ENCODE measurements at places on chromosomes 3 and 15.
A peak's percentile ranks its signal among the peaks of the same experiment; 100 is the strongest.

- peak; percentile 14 for DNase-seq
Measured at GRCh38 chr3:1275495-1275894, 182.7 kb downstream of the CNTN6 start.

DNA sequence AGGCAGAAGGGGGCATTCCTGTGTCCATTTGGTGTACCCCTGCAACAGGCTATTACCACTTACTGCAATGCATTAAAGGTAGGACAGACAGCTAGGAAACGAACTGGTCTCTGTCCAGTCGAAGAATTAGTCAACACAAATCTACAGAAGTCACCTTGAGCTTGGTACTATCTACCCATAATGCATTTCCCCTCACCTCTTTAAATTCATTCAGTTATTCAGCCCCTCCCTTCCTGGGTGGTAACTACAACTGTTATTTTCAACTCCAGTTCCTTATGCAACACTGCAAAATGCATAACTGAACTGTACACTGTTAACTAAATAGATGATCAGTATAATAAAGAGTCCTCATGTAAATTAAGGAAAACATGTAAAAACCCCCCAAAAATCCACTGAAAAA lies 77.6 kb downstream of the MAGI1 start:
- DNase-seq, result no peak

DNA sequence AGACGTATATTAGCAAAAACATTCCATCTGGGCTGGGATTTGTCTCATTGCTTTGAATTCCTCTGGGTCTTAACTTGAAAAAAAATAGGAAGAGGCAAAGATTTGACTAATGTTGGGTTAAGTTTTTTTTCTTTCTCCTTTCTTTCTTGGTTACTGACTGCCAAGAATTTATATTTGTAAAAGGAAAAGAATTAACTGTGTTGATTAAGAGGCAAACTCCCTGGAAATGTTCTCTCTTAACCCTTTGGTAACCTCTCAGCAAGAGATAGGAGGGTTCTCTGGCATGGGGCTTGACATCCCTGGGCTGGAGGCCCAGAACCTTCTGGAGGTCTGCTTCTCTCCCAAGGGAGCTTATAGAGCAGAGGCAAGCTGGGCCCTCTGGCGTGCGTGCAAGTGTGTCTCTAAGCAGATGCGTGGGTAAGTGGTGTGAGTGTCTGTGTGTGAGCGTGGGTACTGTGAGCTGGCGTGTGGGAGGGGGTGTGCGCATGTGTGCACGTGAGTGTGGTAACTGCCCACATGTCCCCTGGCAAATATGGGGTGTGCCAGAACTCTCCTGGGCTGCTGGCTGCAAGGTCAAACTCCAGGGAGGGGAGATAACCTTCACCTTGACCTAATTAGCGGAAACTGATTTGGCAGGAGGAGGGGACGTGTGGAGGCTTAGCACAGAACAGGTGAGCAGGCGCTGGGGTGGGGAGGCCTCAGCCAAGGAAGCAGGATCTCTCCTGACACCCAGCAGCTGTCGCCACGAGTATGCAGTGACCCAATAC lies 49.4 kb upstream of the MAGEF1 start:
- no peak for DNase-seq

GRCh38 chr3:71107926-71108325 lies 475.6 kb downstream of the FOXP1 start:
- DNase-seq, result no peak

DNA sequence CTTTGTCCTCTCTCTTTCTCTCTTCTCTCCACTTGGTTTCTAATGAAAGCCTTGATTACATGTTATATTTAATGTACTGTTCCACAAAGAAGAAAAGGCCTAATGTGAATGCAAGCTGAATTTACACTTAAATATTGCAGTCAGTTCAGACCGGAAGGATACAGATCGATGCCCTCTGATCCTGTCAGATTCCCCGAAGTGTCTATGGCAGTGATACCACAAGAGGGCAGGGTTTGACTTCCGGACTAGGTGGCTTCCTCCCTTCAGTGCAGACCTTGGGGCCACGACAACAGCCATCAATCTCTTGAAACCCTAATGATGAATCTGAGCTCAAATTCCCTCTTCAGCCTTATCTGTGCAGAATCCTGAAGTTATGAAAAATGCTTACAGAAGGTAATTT lies 29.5 kb downstream of the AGTR1 start:
- DNase-seq, result peak; percentile 53

GRCh38 chr15:25464784-25465183 lies 26.0 kb upstream of the UBE3A start:
- no peak for DNase-seq

DNA sequence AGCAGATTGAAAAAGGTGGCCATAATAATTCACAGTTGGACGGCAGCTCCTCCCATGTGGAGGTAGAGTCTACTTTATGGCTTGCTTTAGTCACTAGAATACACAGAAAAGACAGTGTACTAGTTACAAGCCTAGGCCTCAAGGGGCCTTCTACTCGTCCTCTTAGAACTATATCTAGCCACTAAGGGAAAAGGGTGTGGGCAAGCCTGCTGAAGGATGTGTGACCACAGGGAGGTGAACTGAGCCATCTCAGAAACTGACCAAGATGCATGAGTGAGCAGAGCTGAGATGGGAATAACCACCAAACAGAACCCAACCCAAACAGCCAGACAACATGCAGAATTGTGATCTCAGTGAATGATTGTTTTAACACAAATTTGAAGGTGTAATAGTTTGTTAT lies 335.6 kb upstream of the LMCD1 start:
- DNase-seq, result no peak

- no peak for DNase-seq
Measured at GRCh38 chr3:29525254-29525881, 244.5 kb downstream of the RBMS3 start.

DNA sequence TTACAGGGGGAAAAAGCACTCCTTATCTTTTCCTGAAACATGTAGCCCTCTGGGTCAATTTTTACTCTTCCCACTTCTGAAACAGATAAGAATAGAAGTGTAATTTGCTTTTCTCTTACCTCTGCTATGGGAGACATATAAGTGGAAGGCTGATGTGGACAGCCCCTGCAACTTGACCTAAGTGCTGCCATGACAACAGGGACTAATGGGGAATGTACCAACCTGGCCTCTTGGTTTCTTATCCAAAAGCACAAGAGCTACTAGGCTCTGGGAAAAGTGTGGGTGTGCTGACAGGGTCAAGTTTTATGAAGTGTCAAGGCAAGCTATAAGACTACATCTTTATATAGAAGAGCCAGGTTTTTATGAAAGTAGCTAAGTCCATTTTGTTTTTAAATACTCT lies 1246.5 kb downstream of the OTOL1 start:
- no peak for DNase-seq

DNA sequence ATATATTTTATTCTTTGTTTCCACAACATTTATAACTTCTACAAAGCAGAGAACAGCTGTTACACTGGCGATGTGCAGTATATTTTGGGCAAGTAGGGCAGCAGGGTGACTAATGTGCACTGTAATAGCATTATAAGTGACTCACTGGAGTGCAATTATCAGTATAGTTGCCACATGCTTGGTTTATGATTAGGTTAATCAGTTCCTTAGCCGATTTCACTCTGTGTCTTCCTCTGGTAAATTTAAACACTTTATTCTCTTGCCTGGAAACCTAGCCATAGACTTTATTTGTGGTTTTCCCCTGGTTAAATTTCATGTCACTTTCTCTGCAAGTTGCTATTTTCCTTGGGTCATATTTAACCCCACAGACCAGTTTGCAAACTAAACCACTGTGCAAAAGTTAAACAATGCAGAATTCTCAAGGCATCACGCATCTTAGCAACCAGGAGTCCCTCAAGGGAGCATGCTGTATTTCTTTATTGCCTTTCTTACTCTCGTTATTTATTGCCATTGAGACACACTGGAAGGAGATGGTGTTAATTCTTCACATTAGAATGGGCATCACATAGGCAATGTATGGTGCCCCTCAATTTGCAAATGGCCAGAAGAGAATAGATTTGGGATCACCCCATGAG lies 690.2 kb upstream of the DPPA4 start:
- no peak for DNase-seq

- DNase-seq, result no peak
Measured at GRCh38 chr3:31263897-31264296, 268.8 kb upstream of the STT3B start.

DNA sequence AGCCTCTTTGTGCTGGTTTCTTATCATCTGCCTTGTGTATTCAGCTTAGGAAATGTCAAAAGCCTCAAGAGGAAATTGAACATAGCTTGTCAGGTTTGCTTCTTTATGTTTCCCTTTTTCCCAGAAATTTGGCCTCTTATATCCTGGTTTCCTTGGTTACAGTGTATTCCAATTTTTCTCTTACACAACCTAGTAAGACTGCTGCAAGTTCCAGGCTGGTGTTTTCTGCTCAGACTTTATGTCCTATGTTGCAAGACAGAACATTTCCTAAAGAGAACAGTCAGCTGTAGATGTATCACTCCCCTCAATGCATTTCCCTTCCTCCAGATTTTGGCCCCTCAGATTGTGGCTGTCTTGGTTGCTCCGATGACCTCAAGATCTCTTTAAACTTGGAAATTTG lies 102.5 kb downstream of the SH3GL3 start:
- no peak for DNase-seq

DNA sequence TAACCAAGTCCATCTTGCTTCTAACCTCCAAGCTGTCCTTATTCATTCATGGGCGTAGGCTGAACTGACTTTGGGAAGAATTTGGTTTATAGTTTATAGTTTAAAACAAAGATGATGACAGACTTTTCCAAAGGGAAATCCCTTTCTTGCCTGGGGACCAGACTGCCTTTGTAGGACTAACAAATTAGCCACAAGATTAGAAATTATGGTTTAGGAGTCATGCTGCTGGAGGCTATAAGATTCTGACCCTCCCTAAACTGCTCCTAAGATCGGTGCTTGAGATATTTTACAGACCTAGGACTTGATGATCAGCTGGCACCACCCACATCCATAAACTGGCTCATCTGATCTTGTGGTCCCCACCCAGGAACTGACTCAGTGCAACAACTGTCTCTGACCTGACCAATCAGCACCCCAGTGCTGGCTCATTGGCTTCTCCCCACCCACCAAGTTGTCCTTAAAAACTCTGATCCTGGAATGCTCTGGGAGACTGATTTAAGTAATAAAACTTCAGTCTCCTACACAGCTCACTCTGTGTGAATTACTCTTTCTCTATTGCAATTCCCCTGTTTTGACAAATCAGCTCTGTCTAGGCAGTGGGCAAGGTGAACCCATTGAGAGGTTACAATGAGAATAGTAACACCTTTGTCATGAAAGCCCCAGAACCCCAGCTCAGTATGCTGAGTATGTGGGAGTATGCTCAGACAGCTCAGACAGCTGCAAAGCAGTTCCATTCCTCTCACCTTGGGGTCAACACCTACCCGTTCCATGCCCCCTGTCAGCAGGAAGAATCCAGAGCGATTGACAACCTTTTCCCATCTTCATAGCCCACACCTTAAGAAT lies 51.6 kb upstream of the C15orf39 start:
- DNase-seq, result no peak

Data from nephron progenitor cell (in vitro differentiated cells).